ENCODE measurements at places on chromosomes 2 and 18.

GRCh38 chr2:123207245-123207644 is 817.8 kb upstream of the CNTNAP5 start:
- no peak for DNase-seq

DNA sequence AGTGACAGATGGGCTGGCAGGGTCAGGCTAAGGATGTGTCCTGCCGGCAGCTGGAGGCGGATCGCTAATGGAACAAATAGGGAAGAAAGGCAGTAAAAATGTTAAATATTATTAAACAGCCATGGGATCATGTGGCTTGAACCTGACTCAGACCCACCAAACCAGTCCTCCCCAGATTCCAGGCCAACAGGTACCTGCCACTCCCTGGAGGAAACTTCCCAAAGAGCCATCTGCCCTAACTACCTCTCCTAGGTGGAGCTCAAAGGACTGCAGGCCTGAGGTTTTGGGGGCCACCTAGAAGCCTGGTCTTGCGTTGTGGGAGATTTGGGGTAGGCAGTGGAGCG is 34.3 kb downstream of the CIB4 start:
- DNase-seq, result no peak

GRCh38 chr2:170974304-170974993 is 45.4 kb downstream of the GORASP2 start:
- DNase-seq, result no peak

DNA sequence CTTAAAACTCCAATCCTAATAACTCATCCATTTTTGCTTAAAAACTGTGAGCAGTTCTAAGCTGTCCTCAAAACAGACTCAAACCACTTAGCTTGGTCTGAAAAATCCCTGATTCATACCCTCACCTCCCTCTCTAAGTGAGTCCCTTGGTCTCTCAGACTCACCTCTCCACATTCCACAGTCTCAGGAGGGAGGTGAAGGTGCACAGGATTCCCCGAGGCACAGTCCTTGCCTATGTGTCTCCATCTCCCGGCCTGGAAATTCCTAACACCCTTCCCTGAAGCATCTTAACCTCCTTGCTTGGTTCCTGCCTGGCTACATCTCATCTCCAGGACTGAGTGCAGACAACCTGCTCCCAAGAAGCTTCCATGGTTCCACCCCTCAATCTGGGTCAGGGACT is 45.0 kb downstream of the CYRIA start:
- DNase-seq, result no peak

DNA sequence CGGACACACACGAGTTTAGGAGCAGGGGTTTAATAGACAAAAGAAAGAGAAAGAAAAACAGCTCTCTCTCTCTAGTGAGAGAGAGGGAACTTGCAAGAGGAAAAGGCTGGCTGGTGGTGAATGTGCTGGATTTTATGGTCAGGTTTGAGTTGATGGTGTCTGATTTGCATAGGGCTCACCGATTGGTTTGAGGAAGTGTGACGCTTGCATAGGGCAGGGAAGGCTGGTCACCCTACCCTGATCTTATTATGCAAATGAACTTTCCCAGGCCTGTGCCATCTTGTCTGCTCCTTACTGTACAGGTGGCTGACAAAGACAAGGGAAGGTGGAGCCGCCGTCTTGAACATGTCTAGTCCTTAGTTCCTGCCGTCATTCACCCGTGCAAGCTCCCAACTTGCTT is 408.9 kb downstream of the RIT2 start:
- no peak for DNase-seq

- DNase-seq, result no peak
These were observed 673.8 kb downstream of the ARHGAP15 start for GRCh38 chr2:143802871-143803650.

- no peak for DNase-seq
These were observed 129.0 kb upstream of the ACVR2A start for GRCh38 chr2:147715807-147716206.

GRCh38 chr18:53478155-53478554 is 746.3 kb downstream of the MBD2 start:
- DNase-seq, result no peak

DNA sequence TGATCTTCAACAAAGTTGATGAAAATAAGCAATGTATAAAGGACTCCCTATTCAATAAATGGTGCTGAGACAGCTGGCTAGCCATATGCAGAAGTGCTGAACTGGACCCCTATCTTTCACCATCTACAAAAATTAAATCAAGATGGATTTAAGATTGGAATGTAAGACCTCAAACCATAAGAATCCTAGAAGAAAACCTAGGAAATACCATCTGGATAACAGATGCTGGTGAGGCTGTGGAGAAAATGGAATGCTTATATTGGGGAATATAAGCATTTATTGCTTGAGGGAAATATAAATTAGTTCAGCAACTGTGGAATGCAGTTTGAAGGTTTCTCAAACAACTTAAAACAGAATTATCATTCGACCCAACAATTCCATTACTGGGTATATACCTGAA is 89.6 kb downstream of the GCA start:
- no peak for DNase-seq

- no peak for DNase-seq
These were observed 219.8 kb upstream of the MYT1L start for GRCh38 chr2:2550856-2551255.

DNA sequence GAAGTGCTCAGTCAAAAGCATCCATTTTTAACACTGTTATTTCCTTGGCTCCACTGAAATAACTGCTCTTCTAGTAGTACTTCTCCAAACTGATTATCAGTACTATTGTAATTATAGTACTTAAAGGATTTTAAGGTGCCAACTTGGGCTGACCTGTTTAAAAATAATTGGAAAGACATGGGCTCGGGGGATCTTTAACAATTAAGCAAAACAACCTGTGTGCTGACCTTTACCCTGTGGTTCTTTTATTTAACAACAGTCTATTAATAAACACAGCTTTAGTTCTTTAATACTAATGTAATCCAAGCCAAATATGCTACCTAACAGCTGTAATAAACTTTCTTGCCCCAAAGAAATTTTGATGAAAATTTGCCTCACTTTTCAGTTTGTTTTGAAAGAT is 6.9 kb upstream of the ITPRID2 start:
- no peak for DNase-seq

- no peak for DNase-seq
These were observed 48.4 kb upstream of the FRZB start for GRCh38 chr2:182914852-182915251.

DNA sequence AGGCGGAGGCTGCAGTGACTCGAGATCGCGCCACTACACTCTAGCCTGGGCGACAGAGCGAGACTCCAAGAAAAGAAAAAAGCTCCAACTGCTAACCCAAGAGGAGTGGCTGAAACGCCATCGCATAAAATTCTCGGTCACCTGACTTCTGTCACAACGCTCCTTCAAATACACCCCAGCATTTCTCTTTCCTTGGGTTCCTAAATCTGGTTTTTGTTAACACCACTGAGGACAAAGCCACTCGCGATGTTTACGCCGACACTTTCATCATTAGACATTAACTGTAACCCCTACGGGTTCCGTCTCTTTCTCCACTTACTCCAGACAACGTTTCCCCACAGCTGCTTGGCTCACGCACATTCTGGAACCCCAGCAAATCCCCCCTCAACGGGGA is 679 bp downstream of the CLK1 start:
- DNase-seq, result no peak

- no peak for DNase-seq
These were observed 131.3 kb downstream of the COL6A3 start for GRCh38 chr2:237282568-237283128.

DNA sequence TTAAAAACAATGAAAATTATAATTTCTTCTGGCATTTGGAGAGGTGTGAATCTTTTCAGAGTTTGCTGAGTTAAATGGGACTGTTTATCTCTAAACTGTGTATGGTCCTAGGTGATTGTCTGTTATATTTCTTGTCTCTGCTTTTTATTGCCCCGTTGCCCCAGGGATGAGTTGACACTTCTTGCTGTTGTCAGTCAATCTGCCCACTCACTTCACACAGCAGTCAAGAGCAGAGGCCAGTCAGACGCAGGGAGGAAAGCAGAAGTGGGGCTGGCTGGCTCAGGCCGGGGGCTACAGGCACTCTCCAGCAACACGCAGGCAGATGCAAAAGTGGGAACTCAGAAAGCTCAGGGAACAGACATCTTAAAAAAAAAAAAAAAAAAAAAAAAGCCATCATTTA is 365.2 kb downstream of the CLIP4 start:
- DNase-seq, result no peak

DNA sequence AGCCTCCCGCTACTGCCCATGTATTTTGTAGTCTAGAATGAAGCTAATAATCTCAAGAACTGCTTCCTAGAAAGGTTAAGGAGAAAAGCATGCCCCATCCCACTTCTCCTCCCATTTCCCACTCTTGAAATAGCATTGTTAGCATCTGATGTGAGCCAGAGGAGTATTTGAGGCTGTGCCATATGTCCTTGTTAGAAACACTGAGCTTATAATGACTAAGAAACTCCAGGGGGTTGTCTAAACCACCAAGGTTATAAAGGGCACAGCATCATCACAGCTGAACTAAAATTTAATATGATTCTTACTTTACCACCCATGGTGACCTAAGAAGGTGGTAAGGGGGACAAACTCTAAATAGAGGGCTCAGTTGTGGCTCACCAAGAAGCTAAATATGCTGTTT is 16.6 kb downstream of the TSPYL6 start:
- no peak for DNase-seq

GRCh38 chr2:127707890-127708648 is 6.8 kb downstream of the SFT2D3 start:
- no peak for DNase-seq

DNA sequence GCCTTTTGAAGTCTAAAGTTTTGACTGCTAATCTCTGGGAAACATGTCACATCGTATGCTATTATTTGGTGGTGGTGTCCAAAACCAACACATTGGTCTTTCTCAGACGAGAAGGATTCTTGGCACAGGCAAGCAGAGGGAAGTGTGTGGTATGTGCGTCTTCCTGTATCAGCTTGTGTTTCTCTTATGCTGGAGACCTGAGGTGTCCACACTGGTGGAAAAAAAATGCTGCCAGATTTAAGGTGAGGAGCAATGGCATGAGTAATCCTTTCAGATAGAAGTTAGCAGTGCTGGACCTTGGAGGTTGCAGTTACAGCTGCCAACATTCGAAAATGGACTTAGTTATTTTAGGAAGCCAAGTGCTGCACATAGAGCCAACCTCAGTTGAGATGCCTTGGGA is 11.7 kb upstream of the FHL2 start:
- no peak for DNase-seq

GRCh38 chr2:222844323-222844722 is 16.5 kb upstream of the ACSL3 start:
- DNase-seq, result no peak

- DNase-seq, result no peak
These were observed 96.0 kb upstream of the ST3GAL5 start for GRCh38 chr2:85984788-85985187.

GRCh38 chr2:152743002-152743401 is 24.6 kb downstream of the ARL6IP6 start:
- DNase-seq, result no peak

DNA sequence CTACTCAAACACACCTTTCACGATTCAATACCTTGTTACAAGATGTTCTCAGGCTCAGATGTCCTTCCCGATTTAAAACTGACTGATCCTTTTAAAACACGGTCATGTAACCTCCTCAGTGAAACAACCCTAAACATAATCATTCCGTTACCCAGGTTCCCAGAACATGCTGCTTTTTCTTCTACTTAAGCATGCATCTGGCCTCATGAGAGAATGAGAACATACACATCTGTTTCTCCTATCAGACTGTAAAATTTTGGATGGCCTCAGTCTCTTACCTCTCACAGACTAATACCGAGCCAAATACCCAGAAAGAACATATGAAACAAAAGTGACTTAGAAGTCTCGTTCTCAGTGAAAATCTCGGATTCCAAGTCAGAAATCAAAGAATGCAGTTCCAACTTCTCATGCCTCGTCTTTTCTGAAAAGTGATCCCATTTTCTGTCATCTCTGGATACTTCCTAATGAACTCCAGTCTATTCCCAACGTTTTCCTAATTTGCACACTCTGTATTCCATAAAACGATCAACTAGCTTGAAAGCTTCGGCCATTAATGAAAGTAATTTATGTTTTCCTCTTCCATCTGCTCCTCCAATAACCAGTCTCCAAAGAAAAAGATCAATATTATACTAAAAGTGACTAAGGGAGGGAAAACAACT is 919 bp downstream of the SF3B1 start:
- DNase-seq, result no peak

GRCh38 chr2:119647440-119648169 is 31.4 kb upstream of the TMEM177 start:
- no peak for DNase-seq

- no peak for DNase-seq
These were observed 163.2 kb downstream of the MTX2 start for GRCh38 chr2:176432434-176432833.

GRCh38 chr18:63882333-63883141 is 5.0 kb upstream of the SERPINB2 start:
- DNase-seq, result no peak

DNA sequence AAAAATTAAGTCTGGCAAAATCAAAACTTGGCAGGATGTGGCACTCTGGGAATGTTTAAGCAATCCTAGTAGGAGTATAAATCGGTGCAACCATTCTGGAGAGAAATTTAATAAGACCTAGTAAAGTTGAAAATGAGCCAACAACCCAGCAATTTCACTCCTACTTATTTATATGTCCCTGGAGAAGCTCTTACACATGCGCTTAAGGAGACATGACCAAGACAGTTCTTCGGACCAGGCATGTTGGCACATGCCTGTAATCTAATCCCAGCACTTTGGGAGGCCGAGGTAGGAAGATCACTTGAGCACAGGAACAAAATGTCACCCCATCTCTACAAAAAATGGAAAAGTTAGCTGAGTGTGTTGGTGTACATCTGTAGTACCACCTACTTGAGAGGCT is 374.6 kb upstream of the LYPD1 start:
- DNase-seq, result no peak

GRCh38 chr18:44799382-44799906 is 118.8 kb downstream of the SETBP1 start:
- DNase-seq, result no peak

DNA sequence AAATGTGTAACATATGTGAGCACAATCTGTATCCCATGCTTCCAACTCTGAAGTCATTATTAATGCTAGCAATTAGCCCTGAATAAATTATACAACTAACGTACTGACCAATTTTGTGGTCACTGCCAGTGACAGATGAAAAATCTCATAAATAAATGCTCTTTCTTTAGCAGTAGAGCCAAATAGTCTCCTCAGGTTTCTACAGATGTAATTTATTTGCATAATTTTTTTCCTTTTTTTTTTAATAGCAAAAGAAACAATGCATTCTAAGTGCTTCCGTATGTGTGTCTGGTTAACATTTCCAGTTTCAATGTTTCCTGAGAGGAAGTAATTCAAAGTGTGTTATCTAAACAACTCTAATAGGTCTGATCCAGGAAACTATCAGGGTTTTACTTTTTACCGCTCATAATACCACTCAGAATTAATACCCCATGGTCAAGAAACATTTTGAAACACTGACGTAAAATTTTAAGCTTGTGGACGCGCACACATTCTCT is 108.4 kb downstream of the MEP1B start:
- no peak for DNase-seq

- DNase-seq, result peak; percentile 41
These were observed 92.6 kb upstream of the FAM117B start for GRCh38 chr2:202542142-202542541.

GRCh38 chr2:65314801-65315441 is 87.3 kb downstream of the ACTR2 start:
- DNase-seq, result no peak

GRCh38 chr2:138356178-138356577 is 145.4 kb upstream of the SPOPL start:
- no peak for DNase-seq

Measured in hippocampal formation (tissue), 2 donors.